ENCODE measurements at places on chromosomes 2 and 18.

DNA sequence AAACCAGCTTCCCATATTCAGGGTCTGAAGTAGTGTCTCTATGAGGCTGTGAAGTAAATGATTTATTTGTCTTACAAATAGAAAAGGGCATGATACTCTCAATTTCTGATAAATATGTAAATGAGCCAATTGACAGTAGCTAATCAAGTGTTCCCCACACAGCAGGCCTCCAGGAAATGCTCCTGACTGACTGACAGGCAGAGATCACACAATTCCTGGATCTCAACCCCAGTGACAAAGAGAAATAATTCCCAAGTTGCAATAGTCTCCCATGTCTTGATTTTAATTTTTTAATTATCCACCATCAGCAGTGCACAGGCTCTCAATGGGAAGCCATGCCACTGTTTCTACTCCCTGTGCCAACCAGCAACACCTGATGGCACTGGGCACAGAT is 390.4 kb downstream of the SOX11 start:
- no peak for DNase-seq

GRCh38 chr2:205574001-205574400 is 108.3 kb upstream of the NRP2 start:
- DNase-seq, result no peak

DNA sequence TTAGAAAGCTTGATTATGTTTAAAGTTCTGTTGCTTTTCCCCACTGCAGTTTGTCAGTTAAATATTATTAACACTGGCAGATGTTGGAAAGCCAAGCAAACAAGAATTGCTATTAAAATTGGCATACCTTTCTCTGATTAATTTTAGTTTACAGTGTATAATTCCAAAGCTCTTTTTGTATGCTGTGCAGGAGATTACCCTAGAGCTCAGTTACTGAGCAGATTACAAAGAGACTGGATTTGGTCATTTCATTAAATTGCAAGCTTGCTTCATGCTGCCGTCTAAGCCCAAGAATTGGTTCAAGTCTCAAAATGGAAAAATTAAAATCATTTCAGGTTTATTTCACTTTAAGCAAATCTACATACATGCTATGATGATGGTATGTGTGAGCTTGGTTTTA is 2.3 kb downstream of the ASAP2 start:
- no peak for DNase-seq

GRCh38 chr2:179172894-179173293 is 91.7 kb downstream of the SESTD1 start:
- no peak for DNase-seq

GRCh38 chr2:58803192-58803591 is 562.1 kb upstream of the FANCL start:
- no peak for DNase-seq

DNA sequence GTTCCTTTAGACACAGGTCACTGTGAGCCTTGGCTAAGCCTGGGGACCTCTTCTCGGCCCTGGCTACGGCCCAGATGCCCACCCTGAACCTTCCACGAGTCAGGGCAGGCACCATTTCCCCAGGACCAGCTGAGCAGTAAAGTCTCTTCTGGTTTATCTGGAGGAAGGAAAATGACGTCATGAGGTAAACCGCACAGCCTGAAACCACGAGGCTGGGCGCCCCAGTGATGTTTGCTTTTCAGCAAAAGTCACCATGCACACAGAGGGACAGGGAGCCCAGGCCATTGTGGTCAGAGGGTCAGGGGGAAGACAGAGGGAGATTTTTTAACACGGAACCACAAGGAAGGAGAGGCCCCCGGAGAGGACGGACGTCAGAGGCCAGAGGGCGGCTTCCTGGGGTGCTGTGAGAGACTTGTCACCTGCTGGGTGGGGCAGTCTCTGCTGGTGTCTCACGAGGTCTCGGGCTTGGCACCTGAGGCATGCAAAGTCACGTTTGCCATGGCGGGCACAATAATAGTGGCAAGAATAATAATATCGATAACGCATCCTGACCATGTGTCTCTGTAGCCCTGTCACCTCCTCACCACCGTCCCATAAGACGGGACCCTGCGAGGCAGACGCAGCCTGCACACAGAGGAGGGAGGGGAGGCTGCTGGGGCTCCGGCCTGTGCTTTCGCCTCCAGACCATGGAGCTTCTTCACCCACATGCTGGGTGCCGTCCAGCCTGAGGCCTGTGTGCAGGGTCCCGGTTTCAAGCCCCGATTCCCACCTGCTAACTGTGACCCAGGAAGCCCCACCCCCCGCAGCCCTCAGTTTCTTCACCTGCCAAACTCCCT is 33.2 kb upstream of the FOSL2 start:
- DNase-seq, result no peak

DNA sequence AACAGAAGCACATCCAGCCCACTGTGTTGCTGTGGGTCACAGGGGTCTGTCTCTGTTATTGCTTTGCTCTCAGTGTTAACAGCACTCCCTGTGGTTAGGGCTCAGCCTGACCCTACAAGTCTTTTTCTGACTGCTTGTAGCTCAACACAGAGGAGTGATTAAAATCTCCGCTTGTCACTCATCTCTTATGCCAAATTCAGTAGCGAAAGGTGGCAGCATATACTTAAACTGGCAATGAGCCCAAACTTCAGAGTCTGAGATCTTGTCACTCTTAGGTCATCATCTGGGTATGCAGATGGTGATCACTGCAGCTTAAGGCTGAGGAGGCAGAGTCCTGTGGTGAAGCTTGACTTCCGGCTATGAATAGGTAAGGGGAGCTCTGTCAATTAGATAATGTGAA is 63.3 kb upstream of the CSRNP3 start:
- no peak for DNase-seq

GRCh38 chr2:223856584-223856983 is 19.2 kb upstream of the AP1S3 start:
- no peak for DNase-seq
